ENCODE measurements at places on chromosomes 12 and 14.

- DNase-seq = no peak
Observed at GRCh38 chr12:26195641-26196420, 458 bp downstream of the SSPN start.

GRCh38 chr14:69468949-69469348 is 15.6 kb upstream of the PLEKHD1 start:
- no peak for DNase-seq

GRCh38 chr12:68611094-68611805 is 551 bp downstream of the RAP1B start:
- DNase-seq = peak; percentile 44

DNA sequence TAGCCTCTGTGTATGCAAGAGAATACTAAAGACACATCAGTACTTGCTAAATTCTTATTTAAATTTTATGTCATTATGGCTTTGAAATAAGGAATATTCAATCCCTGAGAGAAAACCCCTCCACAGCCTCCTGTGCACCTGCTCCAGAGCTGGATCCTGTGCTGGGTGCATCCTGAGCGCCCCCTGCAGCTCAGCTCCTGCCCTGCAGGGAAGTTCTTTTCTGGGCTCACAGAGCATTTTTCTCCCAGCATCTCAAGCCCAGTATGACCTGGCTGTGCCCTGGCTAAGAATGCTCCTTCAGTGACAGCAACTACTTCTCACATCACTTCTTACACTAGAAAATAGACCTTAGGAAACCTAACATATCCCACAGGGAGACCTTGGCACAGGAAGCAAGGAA is 1211.7 kb downstream of the TMEM121 start:
- no peak for DNase-seq

GRCh38 chr14:79011091-79011919 is 841.1 kb downstream of the NRXN3 start:
- peak; percentile 10 for DNase-seq

- DNase-seq = no peak
Observed at GRCh38 chr12:121318121-121318520, 21.6 kb upstream of the CAMKK2 start.

DNA sequence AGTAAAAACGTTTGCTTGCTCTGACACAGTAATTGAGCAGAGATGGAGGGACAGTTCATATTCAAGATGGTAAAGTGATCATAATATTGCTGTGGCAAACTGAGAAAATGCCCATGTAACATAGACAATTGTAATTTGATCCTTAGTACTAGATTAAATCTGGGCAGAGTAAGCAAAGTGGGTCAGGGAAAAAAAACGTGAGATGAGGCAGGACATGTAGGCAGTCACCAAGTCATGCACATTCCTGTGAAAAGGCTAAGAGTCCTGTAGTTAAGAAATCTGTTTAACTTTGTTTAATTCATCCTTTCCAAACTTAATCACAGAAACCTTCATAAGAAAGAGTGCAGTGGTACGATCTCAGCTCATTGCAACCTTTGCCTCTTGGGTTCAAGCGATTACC is 16.1 kb downstream of the BTBD7 start:
- no peak for DNase-seq

DNA sequence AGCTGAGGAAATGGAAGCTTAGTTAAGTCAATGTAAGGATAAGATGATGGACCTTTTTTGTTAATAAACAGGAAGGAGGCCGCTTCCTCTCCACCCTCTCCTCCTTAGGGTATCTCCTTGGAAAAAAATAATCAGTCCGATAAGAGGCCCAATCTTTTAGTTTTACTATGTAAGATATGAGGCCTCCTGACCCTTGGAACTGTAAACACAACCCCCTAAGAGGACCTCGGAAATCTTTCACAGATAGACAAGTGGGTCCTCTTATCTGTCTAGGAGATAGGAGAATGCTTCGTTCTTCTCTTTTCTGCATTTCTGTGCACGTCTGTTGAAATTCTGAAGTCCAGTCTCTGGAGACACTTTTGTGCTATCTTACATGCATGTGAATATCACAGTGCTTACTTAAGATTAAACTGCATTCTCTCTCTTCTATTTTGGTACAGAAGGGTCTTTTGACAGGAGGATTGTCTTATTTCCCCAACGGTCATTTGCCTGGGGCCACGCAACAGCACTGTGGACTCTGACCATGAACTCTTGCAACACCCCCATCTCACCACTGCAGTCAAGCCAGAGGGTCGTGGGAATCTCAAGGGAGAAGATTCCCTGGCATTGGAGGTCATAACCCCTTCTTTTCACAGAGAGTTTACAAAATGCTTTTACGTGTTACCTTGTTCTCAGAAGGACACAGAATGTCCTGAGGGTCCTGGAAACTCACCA is 313.0 kb upstream of the RTL1 start:
- no peak for DNase-seq

GRCh38 chr12:105107171-105107493 is 399 bp upstream of the WASHC4 start:
- peak; percentile 6 for DNase-seq

DNA sequence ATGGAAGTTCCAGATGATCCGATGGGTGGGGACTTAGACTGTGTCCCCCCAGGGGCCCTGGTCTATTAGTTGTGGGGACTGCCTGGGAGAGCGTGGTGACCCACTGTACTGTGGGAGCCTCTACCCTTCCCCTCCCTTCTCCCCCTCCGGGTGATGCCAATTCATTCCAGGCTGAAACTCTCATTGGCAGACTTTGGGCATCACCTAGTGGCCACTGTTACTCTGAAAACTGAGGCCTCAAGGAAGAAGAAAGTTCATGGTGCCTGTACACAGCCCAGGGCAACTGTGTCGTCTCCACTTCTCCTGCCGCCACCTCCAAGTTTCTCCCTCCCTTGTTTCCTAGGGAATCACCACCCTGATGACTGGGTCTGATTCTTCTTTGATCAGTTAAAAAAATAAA is 173.6 kb upstream of the ALG10B start:
- no peak for DNase-seq

DNA sequence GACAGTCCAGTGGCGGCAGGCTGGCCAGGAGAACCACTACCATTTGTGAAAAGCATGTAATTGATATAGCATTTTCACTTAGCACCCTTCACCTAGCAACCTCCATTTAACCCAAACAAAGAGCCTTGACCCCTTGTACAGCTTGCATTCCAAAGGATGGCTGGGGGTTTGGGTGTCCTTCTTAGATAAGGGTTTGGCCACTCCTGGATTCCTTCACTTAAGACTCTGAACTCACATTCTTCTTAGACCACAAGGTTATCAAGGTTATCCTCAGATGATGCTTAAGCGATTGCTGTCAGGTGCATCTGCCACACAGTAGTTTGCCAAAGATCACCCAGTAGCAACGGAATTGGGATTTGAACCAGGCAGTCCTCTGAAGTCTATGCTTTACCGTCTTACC is 102.8 kb downstream of the ZNF664 start:
- no peak for DNase-seq

DNA sequence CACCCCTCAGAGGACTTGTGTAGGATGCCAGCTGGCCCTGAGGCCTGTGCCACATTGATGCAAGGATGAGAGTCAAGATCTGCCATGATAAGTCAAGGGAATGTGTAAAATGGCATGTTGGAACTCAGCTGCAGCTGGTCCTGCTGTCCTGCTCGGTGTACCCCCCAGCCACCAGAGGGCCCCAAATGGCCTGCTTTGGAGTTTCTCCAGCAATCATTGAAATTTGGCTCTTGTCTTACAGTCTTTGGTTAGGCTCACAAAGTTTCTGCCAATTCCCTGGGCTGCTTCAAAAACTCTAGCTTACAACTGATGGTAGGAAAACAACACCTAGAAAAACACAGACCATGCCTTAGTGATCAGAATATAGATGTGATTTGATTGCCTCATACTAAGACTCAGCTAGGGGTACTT is 76.8 kb downstream of the HSD17B6 start:
- no peak for DNase-seq

- DNase-seq = no peak
Observed at GRCh38 chr12:16389594-16389993, 42.1 kb downstream of the MGST1 start.

DNA sequence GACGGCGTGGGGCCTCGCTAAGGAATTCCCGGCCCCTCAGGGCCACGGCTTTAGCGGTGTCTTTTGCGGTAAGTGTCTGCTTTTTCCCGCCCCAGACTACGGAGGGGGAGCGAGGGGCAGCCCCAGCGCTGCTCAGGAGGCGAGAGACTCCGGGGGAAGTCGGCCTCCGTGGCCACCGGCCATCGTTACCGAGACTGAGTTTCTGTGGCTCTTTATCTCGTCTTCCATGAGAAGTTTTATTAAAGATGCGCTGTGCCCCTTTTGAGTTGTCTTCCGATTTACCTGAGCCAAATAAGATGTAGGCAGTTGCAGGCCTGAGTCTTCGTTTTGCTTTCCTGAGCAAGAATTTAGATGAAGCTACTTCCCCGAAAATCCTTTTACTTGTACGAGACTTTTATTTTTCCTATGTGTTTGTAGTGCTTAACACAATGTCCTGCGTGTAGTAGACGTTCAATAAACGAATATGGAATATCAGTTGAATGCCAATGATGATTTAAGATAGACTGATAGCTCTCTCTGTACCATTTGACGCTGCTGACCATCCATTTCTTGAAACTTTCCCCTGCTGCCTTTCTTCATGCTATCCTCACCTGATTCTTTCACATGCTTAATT is 462 bp downstream of the SRP54 start:
- no peak for DNase-seq

DNA sequence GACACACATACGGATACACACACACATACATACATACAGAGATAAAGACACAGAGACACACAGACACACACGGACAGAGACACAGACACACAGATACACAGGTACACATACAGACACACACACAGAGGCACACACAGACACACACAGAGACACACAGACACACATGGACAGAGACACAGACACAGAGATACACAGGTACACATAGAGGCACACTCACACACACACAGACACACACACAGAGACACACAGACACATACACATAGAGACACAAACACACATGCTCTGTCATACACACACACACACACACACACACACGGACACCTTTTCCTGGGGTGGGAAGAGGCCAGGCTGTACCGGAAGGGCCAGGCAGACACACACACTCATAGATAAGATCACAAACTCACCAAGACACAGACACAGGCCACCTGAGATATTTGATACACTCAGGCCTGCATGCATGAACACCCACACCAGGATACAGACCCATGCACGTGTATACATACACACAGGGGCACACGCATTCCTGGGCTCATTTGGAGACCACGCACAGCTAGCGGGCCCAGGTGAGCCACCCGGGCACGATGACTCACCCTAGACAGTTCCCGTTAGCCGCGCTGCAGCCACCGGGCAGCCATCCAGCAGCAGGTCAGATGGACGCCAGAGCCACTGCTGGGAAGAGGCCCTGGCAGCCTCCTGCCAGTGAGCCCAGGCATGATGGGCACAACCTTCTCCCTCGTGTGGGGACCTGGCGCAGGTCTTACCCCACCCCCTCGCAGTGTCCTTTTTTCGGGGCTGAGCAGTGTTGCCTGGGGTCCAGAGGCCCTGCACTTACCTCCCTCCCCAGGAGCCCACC is 1.8 kb upstream of the AHNAK2 start:
- DNase-seq = no peak

- no peak for DNase-seq
Observed at GRCh38 chr14:70897464-70897863, 9.8 kb upstream of the PCNX1 start.

DNA sequence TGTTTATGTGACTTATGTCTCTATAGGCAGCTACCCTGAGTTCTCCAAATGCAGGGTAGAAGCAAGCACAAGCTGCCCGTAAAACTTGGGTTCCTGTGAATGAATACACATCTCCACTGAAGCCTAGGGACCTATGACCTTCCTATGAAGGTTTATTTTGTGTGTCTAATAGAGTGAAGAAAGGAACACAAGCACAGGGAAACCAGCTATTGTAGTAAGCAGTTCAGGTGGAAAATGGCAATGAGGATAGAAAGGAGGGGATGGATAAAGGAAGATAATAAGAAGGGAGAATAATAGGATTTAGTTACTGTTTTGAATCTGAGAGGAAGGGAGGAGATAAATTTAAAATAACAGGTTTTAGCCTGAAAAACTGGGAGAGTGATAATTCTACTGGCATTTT is 2.4 kb downstream of the PFKM start:
- no peak for DNase-seq

DNA sequence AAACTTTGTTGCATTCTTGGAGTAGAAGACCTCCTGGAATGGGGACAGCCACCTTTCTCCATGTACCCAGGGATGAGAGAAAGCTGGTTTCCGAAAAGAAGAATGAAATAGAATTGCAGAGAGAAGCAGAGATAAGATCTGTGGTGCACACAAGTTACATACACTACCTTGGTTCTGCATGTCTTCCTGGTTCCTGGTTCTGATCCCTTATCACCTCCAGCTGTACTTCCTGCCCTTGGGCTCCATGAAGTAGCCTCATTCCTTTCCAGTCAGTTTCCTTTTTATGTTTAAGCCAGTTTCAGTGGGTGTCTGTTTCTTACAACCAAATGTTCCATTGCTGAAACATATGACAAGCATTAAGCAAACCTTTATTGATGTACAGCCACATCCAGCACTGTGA is 69.3 kb downstream of the FBXW8 start:
- no peak for DNase-seq

GRCh38 chr14:106280876-106281275 is 754.5 kb downstream of the TMEM121 start:
- no peak for DNase-seq

DNA sequence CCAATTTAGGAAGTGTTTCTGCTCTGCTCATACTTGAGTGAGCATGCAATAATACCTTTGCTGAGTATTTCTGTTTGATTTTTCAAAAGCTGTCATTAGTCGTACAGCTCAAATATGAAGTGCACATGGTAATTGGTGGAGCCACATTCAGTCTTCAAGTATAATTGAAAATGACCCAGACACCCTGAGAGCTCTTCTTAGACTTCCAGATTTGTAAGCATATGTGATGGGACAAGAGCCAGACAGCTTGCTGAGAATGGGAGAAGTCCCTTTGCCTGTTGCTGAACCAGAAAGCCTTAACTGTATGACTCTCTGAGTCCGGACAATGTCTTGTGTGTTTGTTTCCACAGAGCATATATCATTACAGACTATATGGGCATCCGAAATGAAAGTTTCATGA is 307.3 kb downstream of the TMEM117 start:
- no peak for DNase-seq

DNA sequence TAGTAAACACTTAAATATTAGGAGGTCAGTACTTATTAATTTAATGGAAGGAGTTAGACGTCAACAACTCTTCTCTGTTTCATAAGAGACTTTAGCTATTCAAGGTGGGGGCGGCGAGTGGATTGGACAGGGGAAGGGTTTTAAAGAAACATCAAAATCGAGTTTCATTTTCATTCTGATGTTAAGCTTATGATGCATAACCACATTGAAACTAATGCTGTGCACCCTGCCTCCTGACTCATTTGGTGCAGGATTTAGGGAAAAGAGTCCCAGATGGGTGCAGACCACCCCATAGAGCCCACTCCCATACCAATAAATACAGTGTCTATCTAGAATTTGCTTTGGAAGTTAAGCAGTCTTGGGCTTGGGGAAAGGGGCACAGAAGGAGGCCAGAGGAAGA is 7.4 kb downstream of the ZBTB39 start:
- no peak for DNase-seq

DNA sequence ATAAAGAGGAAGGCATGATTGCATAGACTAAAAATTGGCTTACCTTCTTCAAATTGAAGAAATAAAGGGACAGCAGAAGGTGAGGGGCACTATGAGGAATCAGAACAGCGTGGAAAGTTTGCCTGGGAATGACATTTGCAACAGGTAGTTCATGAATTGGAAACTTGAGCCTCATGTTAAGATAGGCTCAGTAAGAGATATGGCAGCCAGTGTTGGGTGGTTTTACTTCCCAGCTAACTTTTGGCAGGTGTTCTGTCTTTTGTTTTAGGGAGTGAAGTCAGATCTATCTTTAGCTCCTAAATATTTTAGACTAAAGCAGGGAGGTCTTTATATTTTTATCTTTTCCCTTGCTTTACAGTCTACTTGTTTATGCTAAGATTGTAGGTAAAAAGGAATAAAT is 122.4 kb downstream of the ANO6 start:
- no peak for DNase-seq
